PC-3 (cell line): ENCODE measurements at places on chromosomes 11 and 22. TPM values are rescaled to one million over a fixed set of nuclear protein-coding genes. Genes with fewer than 3 reads are reported as not detected.

GRCh38 chr11:124209824-124210357 is 26.7 kb downstream of the OR10D3 start:
- H3K4me3 ChIP-seq, result no peak overlapping the region
- no peaks in the 10 kb centered on the region for H3K4me1 ChIP-seq
- H3K27me3 ChIP-seq, result peaks cover 16% of the 10 kb centered on the region; the same call in 1 of the 2 replicates
- no peak for DNase-seq

DNA sequence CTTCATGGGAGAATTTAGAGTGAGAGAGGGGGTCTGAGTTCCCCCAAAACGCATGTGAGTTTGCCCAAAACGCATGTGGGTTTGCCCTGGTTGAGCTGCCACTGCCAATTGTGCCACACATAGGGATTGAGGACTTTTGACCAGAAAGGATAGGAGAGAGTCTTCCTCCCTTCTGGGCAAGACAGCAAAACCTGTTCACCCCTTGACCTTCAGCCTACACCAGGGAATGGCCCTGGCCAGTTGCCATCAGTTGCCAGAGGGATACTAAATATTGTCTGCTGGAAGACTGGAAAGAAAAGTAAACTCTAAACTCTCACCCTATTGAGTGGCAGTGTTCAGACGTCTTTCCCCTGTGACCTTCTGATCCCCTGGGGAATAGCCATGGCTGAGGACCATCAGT is 363.8 kb downstream of the DLG2 start:
- H3K27ac ChIP-seq, result no peak overlapping the region
- no peaks in the 10 kb centered on the region for H3K4me1 ChIP-seq
- no peak for DNase-seq
- no peaks in the 10 kb centered on the region for H3K27me3 ChIP-seq

- no peak overlapping the region for H3K4me3 ChIP-seq
- H3K36me3 ChIP-seq, result 0 out of 2 replicates have a peak, but pooled peaks cover 4% of the 10 kb centered on the region
- H3K4me1 ChIP-seq, result peaks cover 23% of the 10 kb centered on the region
- H3K27me3 ChIP-seq, result no peaks in the 10 kb centered on the region
- H3K27ac ChIP-seq, result no peak overlapping the region
Observed at GRCh38 chr11:75858613-75859012, 43.6 kb downstream of the UVRAG start.

The TESMIN gene
- total RNA-seq, result 25.8 and 30.2 TPM in 2 replicates

GRCh38 chr22:50460938-50461337 is 13.9 kb downstream of the SBF1 start:
- no peaks in the 10 kb centered on the region for H3K4me1 ChIP-seq
- no peaks in the 10 kb centered on the region for H3K36me3 ChIP-seq
- peak; percentile 13 for DNase-seq
- no peaks in the 10 kb centered on the region for H3K27me3 ChIP-seq

- H3K4me1 ChIP-seq, result peaks cover 20% of the 10 kb centered on the region
- no peaks in the 10 kb centered on the region for H3K36me3 ChIP-seq
- no peaks in the 10 kb centered on the region for H3K27me3 ChIP-seq
- no peak overlapping the region for H3K27ac ChIP-seq
- DNase-seq, result no peak
- H3K4me3 ChIP-seq, result no peak overlapping the region
Observed at GRCh38 chr11:64880240-64881001, 2.0 kb upstream of the EHD1 start.

DNA sequence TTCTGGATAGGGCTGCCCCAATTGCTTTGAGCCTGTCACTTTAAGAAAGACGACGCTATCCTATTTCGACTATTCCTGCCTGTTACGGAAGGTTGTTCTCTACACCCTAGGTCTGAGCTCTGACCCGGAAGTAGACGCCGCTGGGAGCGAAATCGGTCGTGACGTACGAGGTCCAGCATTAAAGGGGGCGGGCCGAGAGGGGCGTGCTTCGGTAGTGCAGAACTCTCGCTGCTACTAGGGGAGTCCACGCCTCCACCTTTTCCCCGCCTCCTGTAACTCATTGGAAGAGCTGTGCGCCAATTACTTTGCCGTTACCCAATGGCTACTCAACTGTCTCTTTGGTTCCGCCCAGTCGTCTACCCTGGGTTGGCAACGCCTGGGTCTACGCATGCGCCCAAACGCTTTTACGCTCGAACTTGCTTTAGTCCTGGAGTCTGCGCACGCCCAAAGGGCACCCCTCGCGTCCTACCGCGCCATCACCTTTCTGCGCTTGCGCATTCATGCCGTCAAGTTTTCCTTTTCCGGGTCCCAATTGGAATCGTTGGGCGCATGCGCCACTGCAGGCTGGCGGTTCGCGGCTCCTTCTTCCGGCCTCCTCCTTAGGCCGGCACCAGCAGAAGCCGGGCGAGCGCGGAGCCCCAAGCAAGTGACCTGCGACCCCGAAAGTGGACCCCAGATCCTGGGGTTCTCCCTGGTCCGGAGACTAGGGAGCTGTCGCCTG is at the start of gene PCNX3:
PCNX3 (plus strand) TSS at position 548 of the 721 bp plus-strand sequence. CDS start 536 bp downstream, outside the sequence.
- H3K4me1 ChIP-seq, result peaks cover 35% of the 10 kb centered on the region
- peak within 1 kb of the TSS; percentile 81 for H3K27ac ChIP-seq
- peak within 1 kb of the TSS; percentile 90 for H3K4me3 ChIP-seq
- DNase-seq, result peak; percentile 100
- H3K36me3 ChIP-seq, result peaks cover 27% of the 10 kb centered on the region
- H3K27me3 ChIP-seq, result no peaks in the 10 kb centered on the region

DNA sequence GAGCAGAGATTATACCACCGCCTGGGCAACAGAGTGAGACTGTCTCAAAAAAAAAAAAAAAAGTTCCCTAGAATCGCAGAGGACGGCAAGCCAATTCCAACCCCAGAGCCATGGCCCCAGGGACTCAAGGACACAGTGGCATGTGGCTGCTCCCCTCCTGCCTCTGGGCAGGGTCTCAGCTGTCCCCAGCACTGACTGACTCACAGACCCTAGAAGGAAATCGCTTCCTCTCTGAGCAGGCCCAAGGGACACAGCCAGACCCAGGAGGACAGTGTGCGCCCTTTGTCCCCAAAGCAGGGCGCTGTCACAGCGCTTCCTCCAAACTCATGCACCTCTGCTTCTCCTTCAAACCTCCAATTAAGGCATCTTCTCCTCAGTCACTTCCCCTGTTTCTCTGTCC is 2.3 kb downstream of the PACSIN3 start:
- H3K4me1 ChIP-seq, result peaks cover 13% of the 10 kb centered on the region
- H3K27me3 ChIP-seq, result no peaks in the 10 kb centered on the region
- peaks cover 10% of the 10 kb centered on the region; the same call in 1 of the 2 replicates for H3K36me3 ChIP-seq

DNA sequence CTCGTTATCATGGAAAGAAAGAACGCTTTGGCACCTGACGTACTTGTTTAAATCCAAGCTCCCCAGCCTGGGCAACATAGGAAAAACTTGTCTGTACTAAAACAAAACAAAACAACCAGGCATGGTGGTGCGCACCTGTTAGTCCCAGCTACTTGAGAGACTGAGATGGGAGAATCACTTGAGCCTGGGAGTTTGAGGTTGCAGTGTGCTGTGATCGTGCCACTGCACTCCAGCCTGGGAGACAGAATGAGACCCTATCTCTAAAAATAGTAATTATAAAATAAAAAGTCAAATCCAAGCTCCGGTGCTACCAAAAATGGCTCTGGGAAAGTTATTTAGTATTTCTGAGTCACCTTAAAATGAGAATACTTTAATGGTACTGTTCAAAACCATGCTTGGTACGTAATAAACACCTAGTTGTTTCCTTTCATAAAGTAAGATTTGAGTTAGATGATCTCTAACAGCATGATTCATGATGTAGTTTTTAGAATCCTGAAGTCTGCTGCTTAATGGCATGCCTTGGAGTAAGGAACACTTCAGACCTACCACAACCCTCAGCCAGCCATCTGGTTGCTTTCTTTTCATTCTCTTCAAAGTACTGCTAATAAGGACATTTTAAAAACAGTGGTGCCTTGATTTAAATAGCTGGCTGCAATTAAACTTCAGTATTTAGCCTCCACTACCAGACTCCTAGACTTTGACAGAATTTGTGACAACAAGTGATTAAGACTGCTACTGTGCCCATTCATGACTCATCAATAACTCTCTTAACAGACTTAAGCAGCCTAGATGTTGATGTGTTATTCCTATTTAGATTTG is 8.4 kb downstream of the PPME1 start:
- H3K4me1 ChIP-seq, result peaks cover 10% of the 10 kb centered on the region; the same call in 1 of the 2 replicates
- peaks cover under 1% of the 10 kb centered on the region; the same call in 1 of the 2 replicates for H3K36me3 ChIP-seq
- no peaks in the 10 kb centered on the region for H3K27me3 ChIP-seq
- no peak overlapping the region for H3K4me3 ChIP-seq
- peak; percentile 23 for DNase-seq

GRCh38 chr11:61037441-61038093 is 64.7 kb upstream of the CD5 start:
- peaks cover 13% of the 10 kb centered on the region; the same call in 1 of the 2 replicates for H3K4me1 ChIP-seq
- peak; percentile 50 for DNase-seq
- no peak overlapping the region for H3K4me3 ChIP-seq
- no peak overlapping the region for H3K27ac ChIP-seq
- H3K27me3 ChIP-seq, result no peaks in the 10 kb centered on the region

DNA sequence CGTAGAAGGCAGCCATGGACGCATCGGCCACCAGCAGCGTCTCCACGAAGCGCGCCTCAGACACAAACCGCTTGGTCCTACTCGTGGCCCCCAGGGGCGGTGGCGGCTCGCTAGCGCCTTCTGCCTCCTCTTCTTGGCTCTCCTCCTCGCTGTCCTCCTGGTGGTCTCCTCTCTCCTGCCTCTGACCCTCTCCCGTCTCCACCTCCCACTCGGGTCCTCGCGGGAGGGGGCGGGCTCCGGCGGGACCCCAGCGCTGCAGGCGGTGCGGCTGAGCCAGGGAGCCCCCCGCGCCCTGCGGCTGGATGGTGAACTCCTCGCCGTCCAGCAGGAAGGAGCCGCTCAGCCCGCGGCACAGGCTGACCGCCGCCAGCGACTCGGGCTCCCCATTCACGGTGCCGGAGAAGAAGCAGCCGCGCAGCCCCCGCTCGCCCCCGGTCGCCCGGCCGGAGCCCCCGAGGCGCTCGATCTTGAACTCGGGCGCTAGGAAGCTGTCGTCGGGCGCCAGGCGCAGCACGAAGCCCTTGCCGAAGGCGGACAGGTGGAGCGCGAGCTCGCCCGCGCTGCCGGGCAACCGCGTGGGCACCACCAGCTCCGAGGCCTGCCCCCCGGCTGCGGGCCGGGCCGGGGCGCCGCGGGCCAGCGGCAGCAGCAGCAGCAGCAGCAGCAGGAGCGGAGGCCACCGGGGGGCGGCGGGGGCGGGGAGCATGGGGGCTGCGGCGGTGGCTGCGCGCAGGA is 661 bp downstream of the ADAMTS8 start:
- no peaks in the 10 kb centered on the region for H3K36me3 ChIP-seq
- DNase-seq, result no peak
- peaks cover 3% of the 10 kb centered on the region; the same call in 1 of the 2 replicates for H3K4me1 ChIP-seq
- peak overlapping the region; percentile 43; the same call in 1 of the 2 replicates for H3K4me3 ChIP-seq
- H3K27me3 ChIP-seq, result peaks cover 68% of the 10 kb centered on the region

The CCDC87 gene
- total RNA-seq, result 0.69 TPM in 1 of 2 replicates, not detected in the other

DNA sequence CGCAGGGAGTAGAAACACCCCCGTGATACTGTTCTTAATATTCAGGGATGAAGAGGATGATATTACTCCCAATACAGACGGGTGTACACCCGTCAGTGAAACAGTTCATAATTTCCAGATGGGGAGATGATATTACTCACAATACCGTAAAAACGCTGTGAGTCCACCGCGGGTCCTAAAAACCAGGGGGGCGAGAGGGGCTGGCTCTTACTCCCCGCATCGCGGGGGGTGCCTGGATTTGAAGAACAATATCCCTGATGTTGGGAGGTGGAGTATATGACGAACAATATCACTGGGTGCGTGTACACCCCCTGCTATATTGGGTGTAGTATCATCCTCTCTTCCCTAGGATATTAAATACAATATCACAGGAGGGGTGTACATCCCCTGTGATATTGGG is 20.5 kb upstream of the APOL5 start:
- no peaks in the 10 kb centered on the region for H3K4me1 ChIP-seq
- DNase-seq, result no peak
- no peaks in the 10 kb centered on the region for H3K27me3 ChIP-seq
- H3K36me3 ChIP-seq, result no peaks in the 10 kb centered on the region

- H3K27ac ChIP-seq, result no peak overlapping the region
- no peaks in the 10 kb centered on the region for H3K36me3 ChIP-seq
- peaks cover 24% of the 10 kb centered on the region for H3K27me3 ChIP-seq
- H3K4me1 ChIP-seq, result no peaks in the 10 kb centered on the region
- no peak overlapping the region for H3K4me3 ChIP-seq
Observed at GRCh38 chr11:45405916-45406670, 120.0 kb upstream of the SYT13 start.

- H3K4me1 ChIP-seq, result 0 out of 2 replicates have a peak, but pooled peaks cover 8% of the 10 kb centered on the region
- H3K36me3 ChIP-seq, result no peaks in the 10 kb centered on the region
- peak; percentile 50 for DNase-seq
- H3K4me3 ChIP-seq, result no peak overlapping the region
- peak overlapping the region; percentile 24; the same call in 1 of the 2 replicates for H3K27ac ChIP-seq
- H3K27me3 ChIP-seq, result no peaks in the 10 kb centered on the region
Observed at GRCh38 chr11:41989823-41990380, 530.5 kb upstream of the LRRC4C start.

- no peaks in the 10 kb centered on the region for H3K36me3 ChIP-seq
- DNase-seq, result no peak
- 0 out of 2 replicates have a peak, but pooled peaks cover 11% of the 10 kb centered on the region for H3K27me3 ChIP-seq
- H3K4me1 ChIP-seq, result no peaks in the 10 kb centered on the region
- no peak overlapping the region for H3K4me3 ChIP-seq
Observed at GRCh38 chr11:27153136-27153535, 112.5 kb downstream of the BBOX1 start.

The C11orf42 gene
- not detected in 2 replicates for total RNA-seq

DNA sequence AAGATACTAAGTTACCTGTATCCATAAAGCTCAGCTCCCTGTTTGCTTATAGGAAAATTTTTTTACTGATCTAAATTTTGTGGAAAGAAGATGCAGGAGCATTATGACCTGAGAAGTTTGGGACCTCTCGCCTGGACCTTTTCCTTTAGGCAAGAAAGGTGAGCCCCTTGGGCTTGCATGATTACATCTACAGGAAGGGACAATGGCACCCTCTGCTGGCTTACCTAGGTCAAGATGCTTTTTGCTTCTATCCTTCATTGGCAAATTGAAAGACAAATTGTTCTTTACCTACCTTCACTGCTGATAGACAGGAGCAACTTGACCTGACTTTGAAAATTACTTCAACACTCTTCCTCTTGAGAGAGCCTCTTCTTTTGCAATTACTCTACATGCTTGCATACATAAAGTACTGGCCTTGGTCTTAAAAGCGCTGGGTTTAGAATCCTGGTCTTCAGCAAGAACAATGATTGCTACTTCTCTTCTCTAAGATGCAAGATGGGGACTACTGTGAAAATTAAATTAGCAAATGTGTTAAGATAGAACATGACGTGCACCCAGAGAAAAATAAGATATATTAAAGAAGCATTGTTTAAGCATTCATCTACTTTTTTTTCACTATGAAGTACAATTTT is 147.2 kb downstream of the TRPC6 start:
- H3K4me3 ChIP-seq, result no peak overlapping the region
- H3K27ac ChIP-seq, result no peak overlapping the region
- peaks cover 3% of the 10 kb centered on the region; the same call in 1 of the 2 replicates for H3K4me1 ChIP-seq
- no peaks in the 10 kb centered on the region for H3K27me3 ChIP-seq

The TRIM51 gene
- not detected in 2 replicates for total RNA-seq

- H3K27me3 ChIP-seq, result no peaks in the 10 kb centered on the region
- no peak for DNase-seq
- H3K27ac ChIP-seq, result no peak overlapping the region
- H3K4me3 ChIP-seq, result no peak overlapping the region
- H3K36me3 ChIP-seq, result no peaks in the 10 kb centered on the region
- H3K4me1 ChIP-seq, result no peaks in the 10 kb centered on the region
Observed at GRCh38 chr22:47456031-47456430, 693.6 kb downstream of the TBC1D22A start.

The TMEM126A gene
- total RNA-seq, result 34.0 and 37.8 TPM in 2 replicates

The PIK3C2A gene
- 30.1 and 35.0 TPM in 2 replicates for total RNA-seq

- no peaks in the 10 kb centered on the region for H3K36me3 ChIP-seq
- H3K4me3 ChIP-seq, result no peak overlapping the region
- no peaks in the 10 kb centered on the region for H3K27me3 ChIP-seq
- no peak overlapping the region for H3K27ac ChIP-seq
- no peaks in the 10 kb centered on the region for H3K4me1 ChIP-seq
- DNase-seq, result no peak
Observed at GRCh38 chr11:6629892-6630631, 10.8 kb upstream of the TPP1 start.
